Suppressor macrophage treated with lipopolysaccharide for 4 hours (primary cell): ENCODE measurements at places on chromosomes 5 and 9.

GRCh38 chr9:133590231-133590855, 18.8 kb downstream of the FAM163B start:
- DNase-seq = no peak

- DNase-seq = no peak
These were observed 18.1 kb downstream of the LIX1 start for GRCh38 chr5:97124335-97124734.

DNA sequence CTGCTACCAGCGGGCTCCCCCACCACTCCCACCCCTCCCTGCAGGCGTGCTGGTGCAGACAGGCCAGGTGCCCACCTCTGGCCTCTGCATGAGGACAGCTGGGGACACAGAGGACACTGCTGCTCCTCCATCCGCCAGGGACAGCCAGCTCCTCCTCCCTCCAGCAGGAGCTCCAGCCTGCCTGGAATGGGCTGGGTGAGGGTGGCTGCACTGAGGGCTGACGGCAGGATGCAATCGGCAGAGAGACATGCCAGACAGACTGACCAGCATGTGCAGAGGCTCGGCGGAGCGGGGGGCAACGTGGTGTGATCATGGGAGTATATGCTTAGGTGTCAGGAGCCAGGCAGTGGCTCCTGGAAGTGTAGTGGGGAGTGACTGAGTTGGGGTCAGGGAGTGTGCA, 68.4 kb downstream of the RASGEF1C start:
- DNase-seq = no peak

DNA sequence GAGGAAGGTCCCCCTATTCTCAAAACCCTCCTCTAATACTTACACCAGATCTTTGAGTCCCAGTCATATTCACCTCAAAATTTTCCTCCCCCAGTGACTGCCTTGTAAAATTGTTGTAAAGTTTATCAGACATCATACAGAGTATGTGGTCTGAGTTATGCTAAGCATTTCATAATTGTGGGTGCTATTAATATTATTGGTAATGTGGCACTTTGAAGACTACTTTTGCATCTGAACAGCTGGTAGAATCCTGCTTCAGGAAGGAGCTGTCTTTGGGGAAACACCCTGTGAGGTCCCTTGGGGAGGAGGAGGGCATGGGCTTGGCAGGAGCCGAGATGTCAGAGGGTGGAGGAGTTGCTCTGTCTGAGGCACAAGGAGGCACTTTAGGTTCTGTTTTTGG, 164.9 kb upstream of the ZNF618 start:
- DNase-seq = no peak

GRCh38 chr5:78547731-78548615, 100.6 kb downstream of the LHFPL2 start:
- no peak for DNase-seq

- no peak for DNase-seq
These were observed 46.3 kb downstream of the BICD2 start for GRCh38 chr9:92718086-92719001.

DNA sequence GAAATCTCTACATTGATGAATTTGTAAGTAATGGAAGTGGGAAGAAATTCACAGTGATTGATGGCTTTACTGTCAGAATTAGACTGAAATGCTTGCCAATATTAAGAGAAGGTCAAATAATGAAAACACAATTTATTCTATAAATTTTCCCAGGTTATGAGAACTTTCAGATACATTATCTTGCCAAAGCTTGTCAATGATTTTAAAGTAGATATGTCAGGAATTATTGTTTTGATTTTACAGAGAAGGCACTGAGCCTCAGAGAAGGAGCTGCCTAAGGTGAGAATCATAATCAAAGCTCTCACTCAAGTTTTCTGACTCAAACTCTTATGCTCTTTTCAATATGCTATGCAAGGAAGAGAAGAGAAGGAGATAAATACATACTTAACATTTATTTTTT, 564.0 kb upstream of the RGMB start:
- no peak for DNase-seq

DNA sequence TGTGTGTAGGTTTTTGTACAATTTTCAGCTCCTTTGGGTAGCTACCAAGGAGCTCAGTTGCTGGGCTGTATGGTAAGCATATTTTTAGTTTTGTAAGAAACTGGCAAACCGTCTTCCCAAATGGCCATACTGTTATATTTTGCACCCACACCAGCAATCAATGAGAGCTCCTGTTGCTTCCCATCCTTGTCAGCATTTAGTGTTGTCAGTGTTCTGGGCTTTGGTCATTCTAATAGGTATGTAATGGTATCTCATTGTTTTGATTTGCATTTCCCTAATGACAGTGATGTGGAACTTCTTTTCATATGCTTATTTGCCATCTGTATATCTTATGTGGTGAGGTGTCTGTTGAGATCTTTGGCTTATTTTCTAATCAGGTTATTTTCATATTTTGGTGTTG, 320.1 kb downstream of the MLLT3 start:
- DNase-seq = no peak

DNA sequence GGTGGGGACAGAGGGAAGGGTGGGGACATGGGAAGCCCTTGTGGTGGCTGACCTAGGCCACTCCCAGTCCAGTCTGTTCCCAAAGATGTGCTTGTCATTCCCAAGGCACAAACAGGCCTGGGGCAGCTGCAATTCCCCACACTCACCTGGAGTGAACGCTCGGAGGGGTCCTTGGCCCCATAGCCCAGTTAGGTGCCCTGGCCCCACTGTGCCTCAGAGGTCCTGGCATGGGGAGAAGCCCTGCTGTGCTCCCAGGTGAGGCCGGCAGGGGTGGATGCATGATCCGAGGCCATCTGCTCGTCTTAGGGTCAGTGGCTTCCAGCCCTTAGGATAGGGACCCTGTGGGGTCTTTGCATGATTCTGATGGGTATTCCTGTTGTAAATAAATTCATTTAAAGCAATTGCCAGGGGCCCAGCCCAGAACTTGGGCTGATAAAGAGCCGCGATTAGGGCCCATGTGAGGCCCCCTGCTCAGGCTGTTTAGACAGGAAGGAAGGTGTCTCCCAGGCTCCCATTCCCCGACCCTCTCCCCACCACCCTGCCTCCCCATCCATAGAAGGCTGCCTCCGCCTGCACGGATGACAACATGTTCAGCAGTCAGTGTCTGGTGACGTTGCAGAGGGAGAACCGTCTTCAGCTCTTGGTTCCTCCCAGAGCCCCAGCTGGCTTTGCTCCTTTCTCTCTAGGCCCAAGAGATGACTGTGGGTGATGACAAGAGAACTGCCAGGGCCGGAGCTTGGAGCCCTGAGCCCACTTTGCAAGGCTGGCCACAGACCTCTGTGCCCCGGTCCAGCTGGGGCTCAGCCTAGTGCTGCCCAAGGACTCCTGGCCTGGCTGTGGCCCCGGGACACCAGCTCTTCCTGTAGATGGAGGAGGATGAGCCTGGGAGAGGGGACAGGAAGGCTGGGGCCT, 28.4 kb upstream of the IRX4 start:
- no peak for DNase-seq

GRCh38 chr5:158389786-158390185, 530.8 kb upstream of the CLINT1 start:
- no peak for DNase-seq

- DNase-seq = peak; percentile 28
These were observed 11.1 kb downstream of the GAPVD1 start for GRCh38 chr9:125272697-125273096.
